ENCODE measurements at places on chromosomes 2 and 18.

DNA sequence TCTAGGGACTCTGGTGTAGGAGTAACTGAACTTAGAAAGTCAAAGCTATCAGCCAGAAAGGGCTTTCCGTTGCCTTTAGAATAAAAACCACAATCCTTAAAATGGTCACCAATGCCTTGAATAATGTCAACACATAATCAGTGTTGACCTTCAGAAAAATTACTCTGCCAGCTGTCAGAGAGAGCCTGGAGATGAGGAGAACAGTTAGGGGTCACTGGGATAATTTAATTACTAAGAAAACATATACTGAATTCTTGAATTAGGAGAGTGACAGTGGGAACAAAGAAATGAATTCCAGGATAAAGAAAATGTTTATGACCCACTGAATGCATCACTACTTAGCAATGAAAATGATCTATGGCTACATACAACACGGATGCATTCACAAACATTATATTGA, 23.4 kb upstream of the UGP2 start:
- peak; percentile 63 for DNase-seq

DNA sequence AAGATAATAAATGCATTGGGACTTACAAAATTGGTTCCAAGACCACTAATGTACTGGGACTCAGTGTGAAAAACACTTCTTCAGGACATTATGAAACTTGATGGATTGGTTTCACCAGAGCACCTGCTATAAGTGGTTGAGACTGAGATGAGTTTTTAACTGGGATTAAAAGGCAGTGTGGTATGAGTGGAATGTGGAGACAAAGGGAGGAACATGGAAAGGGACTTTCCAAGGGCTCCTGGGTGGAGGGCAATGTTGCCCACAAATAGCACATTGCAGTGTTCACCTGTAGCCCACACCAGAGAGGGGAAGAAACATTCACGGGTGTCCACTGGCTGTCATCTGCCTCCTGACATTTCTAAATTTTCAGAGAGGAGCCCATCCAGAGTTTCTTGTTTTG, 253.3 kb upstream of the TANK start:
- DNase-seq, result no peak

DNA sequence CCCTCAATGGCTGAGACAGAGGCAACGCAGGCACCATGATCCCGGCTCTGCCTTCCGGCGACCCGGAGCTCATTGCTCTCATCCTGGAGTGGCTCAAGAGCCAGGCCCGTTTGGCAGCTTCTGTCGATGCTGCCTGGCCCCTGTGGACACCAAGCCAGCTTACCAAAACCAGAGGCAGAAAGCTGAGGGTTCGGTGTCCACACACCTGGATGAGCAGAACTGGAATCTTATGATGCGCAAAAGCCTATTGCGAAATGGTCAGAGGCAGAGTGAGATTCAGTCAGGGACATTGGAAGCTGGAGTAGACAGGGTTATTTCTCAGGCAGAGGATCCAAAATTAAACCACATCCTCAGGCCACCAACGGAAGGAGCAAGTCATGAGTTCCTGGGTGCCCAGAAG, 34.9 kb upstream of the TGIF1 start:
- no peak for DNase-seq

- no peak for DNase-seq
Observed at GRCh38 chr18:5297597-5297996, 2.1 kb upstream of the ZBTB14 start.

- DNase-seq, result no peak
Observed at GRCh38 chr2:72980535-72981217, 63.4 kb downstream of the EMX1 start.
